Activated naive CD8-positive, alpha-beta T cell treated with anti-CD3 and anti-CD28 coated beads, Interleukin-2, amount 50 U/mL, for 24 hours (primary cell): ENCODE measurements at places on chromosomes 3 and 15.

GRCh38 chr3:21356402-21356801, 394.6 kb downstream of the ZNF385D start:
- no peak overlapping the region for H3K4me3 ChIP-seq
- DNase-seq: no peak
- H3K36me3 ChIP-seq: no peaks in the 10 kb centered on the region
- H3K27me3 ChIP-seq: no peaks in the 10 kb centered on the region
- H3K4me1 ChIP-seq: no peaks in the 10 kb centered on the region
- H3K27ac ChIP-seq: no peak overlapping the region

DNA sequence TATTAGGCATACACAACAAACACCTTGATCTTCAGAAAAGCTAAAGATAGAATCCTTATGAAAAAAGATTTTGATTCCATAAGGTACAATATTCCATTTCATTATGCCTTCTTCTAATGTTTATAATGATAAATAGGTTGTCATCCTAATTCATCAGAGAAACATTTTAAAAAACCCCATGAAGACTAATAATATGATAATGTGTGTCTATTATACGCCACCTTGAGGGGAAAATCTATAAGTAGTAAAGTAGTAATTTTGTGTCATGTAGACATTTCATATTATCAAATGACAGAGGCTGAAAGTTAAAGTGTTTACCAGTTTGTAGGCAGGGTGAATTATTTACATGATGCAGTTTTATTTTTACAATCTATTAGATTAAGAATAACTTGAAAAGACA, 524.3 kb downstream of the GBE1 start:
- H3K27me3 ChIP-seq: no peaks in the 10 kb centered on the region
- no peaks in the 10 kb centered on the region for H3K4me1 ChIP-seq
- DNase-seq: no peak

DNA sequence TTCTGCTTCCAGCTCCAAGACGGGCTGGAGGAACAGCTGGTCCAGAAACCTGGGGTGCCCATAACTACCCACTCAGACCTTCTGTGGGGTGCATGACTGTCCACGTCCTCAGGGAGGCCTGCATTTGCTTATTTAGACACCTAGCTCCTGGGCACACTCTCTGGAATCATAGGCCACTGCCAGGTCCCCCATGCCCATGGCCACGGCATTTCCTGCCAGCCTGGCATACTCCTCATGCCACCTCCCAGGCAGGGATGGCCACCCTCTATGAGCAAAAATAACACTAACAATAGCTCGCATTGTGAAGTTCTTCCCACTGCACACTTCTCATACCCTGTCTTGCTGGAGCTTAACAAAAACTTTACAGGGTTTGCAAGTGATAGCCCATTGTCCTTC, 166.9 kb upstream of the TPM1 start:
- peaks cover 4% of the 10 kb centered on the region for H3K27me3 ChIP-seq
- DNase-seq: no peak
- peaks cover 11% of the 10 kb centered on the region for H3K4me1 ChIP-seq
- H3K4me3 ChIP-seq: no peak overlapping the region
- no peak overlapping the region for H3K27ac ChIP-seq

DNA sequence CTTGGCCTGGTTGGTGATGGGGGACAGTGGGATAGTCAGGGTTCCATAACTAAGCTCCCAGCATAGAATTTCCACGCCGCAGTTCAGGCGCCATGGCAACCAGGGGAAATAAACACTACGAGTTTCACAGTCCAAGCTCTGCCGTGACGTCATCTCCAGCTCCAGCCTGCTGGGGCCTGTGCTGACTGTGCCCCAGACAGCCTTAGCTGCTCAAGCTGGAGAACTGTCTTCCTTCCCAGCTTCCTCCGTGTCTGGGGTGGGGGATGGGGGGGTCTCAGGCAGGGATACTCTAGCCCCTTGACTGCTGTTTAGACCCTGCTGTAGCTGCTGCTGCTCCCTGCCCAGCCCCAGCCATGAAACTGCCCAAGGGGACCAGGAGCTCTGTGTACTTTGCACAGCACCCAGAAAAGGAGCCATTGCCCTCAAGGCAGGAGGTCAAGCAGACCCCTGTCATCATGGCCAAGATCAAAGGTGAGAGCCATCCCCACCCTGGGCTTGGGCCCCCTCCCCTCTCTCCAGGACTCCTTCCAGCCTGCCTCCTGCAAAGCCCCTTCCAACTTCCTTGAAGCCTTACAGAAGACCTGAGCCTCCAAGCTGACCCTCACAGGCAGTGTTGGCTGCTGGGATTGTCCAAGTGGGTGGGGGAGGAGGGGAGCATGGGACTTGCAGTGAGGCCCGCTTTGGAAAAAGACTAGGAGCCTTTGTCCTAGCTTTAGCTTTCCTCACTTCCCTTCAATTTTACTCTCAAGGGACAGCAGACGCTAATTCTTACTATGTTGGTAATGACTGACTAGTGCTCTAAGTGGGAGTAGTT, 11.4 kb upstream of the CSPG4 start:
- peaks cover 15% of the 10 kb centered on the region for H3K4me1 ChIP-seq
- H3K4me3 ChIP-seq: no peak overlapping the region
- peaks cover 21% of the 10 kb centered on the region for H3K27me3 ChIP-seq
- no peaks in the 10 kb centered on the region for H3K36me3 ChIP-seq

DNA sequence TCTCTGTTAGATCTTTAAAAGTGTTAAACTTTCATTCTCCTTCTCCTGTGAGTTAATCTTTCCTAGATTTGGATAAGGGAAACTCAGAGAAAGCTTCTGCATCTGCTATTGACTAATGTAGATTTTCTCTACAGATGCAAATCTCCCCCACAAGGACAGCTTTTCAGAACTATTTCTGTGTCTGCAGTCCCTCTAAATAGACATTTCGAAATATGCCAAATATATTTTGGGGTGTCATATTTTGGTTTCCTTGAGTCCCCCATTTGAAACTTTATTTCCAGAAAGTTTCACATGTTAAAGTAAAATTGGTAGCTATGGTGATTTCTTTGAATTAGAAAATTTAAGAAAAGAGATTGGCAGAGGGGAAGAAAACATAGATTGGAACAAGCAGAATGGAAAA, 852.3 kb upstream of the ALCAM start:
- no peak for DNase-seq
- H3K4me3 ChIP-seq: no peak overlapping the region
- no peak overlapping the region for H3K27ac ChIP-seq
- H3K36me3 ChIP-seq: no peaks in the 10 kb centered on the region
- H3K27me3 ChIP-seq: no peaks in the 10 kb centered on the region
